Stimulated activated CD4-positive, alpha-beta T cell treated with anti-CD3 and anti-CD28 coated beads, Interleukin-4, amount 100 ng/mL, for 48 hours (primary cell): ENCODE measurements at places on chromosomes 5 and 9.

GRCh38 chr5:132651838-132652469 is 6.0 kb upstream of the IL13 start:
- DNase-seq = no peak

DNA sequence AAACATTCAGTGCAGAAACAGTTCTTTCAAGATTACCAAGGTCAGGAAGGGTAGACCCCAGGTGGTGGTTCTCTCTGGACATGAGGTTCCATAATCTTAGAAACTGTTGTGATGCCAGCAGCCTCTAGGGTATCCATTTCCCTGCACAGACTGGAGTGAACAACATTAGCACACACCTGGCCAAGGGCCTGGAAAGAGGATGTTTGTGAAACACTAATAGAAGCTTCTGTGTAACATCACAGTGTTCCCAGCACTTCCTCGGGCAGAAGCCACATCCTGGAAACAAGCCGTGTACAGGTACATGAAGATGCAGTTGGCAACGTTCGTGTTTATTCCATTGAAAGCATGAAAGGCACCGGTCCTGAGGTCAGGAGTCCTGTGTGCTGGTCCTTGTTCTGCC is 598.2 kb upstream of the KLF4 start:
- no peak for DNase-seq

DNA sequence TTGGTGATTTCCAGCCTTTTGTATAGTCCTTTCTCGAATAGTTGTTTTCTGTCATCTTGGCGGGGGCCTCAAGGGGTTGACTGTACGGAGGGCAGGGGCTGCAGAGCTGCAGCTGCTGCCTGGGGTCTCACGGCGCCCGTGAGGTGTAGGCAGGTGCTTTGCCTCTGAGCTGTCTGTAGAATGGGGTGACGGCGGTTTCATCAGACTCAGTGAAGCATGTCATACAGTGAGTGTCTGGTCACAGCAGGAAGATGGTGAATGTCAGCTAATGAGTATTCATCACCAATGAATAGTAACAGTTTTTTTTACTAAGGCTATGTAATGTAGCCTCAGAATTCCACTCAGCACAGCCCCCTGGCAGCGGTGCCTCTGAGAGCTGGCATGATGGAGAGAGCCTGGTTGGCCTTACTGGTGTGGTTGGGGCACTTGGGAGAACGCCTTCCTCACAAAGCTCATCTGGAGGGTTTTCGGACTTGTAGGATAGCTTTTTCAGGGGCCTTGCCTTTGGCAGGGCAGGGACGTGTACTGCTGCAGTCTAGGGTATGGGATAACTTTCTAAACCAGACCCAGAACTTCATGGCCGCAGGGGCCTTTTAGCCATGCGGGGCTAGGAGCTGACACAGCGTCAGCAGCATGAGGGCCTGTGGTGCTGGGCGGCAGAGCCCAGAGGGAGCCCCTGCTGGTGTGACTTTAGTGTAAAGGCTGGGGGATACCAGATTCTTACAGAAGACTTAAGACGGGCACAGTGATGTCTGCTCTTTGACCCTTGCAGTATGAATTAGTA is 15.0 kb downstream of the TENT4A start:
- DNase-seq = no peak

GRCh38 chr9:135561391-135562234 is at the start of gene PAEP:
PAEP (plus strand) TSS chr9:135561756.
- DNase-seq = no peak

DNA sequence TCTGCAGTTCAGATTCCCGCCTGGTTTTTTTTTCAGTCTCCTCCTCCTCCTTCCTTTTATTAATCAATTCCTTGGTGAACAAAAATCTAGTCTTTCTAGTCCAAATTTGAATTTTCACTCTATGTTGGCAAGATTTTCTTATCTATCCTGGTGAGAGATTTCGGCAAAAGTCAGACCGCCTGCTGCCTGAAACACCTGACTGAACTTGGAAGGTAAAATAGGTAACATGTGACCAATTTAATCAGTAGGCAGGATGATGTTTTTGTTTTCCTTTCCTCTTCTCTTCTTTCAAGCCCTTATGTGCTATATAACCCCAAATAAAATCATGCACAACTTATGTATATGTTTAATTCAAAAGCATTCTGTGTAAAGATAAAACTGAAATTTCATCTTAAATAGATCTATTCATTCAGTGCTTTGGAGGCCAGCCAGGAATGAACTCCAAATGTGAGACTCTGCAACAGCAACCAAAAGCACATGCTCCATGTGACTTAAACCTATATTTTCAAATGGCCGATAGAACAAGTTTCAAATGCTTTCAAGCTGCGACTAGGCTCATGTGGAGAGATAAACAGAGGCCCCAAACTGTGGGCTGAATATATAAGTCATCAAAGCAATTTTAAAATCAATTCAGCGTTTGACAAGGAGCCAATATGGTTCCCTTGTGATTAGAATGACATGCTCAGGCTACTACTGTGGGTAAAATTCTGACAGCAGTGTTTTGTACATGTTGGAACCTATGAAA is 100.4 kb upstream of the SEMA6A start:
- no peak for DNase-seq

DNA sequence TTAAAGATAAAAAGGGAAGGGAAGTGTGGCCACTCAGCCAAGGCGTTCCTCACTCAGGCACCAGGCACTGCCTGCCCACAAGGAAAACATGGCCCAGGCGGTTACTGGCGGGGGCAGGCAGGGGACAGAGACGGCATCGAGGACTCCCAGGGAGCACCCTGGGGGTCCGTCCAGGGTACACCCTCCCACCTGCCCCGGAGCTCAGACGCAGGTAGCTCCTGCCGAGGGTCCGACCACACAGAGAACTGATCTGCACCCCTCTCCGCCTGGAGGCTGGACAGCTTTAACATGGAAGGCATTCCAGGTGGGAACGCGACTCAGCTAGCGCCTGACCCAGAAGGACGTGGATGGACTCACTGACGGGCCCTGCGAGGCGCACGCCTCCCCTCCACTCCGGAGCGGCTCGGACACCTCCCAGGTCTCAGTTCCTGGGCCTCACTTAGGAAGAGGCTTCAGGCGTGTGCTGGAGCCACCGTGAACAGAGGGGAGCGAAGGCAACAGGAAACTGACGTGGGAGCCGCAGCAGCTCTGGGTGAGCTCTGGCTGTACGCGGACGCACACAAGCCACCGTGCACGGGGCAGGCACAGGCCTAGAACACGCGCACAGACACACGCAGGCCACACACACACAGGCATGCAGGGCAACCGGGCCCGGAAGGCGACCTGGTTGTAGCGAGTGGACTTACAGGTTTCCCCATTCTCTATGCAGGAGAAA is 47.5 kb downstream of the NKD2 start:
- DNase-seq = no peak

GRCh38 chr5:73770172-73771025 is 144.4 kb downstream of the ARHGEF28 start:
- no peak for DNase-seq

- no peak for DNase-seq
These were observed 124.5 kb upstream of the TLE4 start for GRCh38 chr9:79447308-79447605.

DNA sequence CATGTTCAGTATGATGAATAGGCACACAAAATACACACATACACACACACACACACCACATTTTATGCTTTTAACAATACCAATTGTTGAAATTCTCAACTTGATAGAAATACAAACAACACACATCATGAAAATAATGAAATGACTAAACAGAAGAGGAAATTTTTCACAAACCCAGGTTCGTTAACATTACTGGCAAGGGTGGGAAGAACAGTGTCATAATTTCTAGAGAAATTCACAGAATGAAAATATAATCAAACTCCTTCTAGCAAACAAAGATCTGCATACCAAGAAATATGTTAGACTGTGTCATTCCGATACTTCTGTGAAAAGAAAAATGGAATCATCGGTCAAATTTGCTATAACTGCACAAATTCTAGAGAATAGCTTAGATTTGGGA is 41.9 kb downstream of the ST8SIA4 start:
- no peak for DNase-seq

DNA sequence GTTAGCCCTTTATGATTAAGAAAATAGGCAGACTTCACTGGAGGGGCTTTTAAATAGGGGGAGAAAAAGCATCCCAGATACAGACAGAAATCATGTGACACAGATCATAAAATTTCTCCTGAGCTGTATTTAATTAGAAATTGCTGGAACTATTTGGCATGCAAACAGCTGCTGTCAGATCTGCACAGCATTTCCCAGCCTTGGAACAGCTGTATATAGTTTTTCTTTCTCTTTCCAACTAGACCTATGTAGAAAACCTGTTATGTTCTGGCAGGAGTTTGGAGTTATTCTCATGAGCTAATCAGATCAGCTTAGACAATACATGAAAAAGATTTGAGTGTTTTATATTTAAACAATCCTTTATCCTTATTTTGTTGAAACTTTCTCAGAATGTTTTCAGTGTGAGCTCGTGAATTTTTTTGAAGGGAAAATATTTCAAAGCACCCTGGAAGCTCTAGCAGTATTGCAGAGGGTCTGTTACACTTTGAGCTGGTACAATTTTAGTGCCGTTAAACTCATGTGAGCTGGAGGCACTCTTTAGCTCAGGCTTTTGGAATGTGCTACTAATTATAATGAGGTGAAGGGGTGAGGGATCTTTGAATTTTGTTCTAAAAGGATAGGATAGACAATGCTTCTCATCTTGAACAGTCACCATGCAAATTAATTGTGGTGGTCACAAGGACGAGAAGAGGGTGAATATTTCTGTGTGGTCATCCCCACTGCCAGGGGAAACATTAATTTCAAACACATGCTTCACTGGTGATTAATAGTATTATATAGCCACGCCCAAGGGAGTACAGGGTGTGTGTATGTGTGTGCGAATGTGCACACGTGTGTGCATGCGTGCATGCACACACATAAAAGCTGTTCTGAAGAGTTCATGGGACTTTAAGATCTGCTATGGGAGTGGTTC is 239.4 kb upstream of the FBXL7 start:
- DNase-seq = no peak

DNA sequence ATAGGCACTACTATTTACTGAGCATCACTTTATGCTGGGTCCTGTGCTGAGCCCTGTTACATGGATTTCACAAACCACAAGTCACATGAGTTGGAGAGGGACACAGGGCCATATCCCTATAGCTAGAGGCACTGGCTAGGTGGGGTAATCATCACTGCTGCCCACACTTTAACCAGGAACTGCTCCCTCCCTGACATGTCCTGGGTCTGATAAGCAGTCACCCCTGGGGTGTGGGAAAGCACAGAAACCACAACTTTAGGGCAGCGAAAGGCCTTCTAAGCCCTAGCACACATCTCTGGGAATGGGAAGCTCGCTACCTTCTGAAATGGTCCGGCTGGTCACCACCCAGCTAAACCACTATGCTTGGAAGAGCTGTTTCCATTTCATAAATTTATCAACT is 15.0 kb downstream of the TBC1D2 start:
- no peak for DNase-seq

DNA sequence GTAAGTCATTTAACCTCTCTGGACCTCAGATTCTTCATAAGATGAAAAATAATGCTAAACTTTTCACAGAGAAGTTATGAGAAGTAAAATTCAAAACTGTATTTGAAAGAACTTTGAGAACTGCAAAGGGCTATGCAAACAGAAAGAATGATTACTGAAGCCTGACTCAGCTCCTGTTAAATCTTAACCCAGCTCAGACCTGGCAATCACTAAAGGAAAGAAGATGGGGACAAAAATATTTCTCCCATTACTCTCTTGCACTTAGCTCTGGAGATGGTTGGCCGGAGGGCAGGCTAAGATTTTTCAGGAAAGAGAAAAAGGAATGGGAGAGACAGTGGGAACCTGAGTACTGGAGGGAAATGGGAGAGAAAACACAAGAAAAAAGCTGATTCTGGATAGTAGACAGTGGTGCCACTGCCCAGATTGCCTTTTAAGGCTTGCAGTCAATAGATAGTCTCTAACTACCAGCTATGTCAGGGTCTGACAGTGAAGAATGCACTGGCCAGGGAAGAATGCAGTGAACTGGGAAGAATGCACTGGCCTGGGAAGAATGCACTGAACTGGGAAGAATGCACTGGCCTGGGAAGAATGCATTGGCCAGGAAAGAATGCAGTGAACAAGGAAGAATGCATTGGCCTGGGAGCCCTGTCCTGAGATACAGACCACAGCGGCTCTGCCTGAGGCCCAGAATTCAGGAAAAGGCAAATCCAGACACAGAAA is 25.2 kb upstream of the CEMIP2 start:
- DNase-seq = no peak

- DNase-seq = no peak
These were observed 4.8 kb downstream of the RECK start for GRCh38 chr9:36041506-36041905.

DNA sequence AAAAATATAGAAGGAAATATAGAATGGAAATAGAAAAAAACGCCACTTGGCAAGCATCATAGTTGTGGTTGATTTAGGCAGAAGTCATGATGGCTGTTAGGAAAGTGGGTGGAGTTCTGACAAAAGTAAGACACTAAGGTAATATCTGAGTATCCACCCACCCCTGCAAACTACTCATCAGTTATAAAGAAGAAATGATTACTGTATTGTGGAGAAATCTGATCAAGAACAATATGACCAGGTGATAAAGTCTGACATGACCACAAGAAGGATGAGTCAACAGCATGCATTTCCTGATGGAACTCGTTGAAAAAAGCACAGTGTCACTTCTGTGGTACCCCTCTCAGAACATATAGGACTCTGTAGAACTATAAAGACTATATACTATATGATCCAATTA is 343.4 kb upstream of the PAPPA start:
- no peak for DNase-seq
